Activated CD4-positive, alpha-beta memory T cell treated with anti-CD3 and anti-CD28 coated beads for 36 hours (primary cell): ENCODE measurements at places on chromosomes 2 and 18. TPM values are rescaled to one million over a fixed set of nuclear protein-coding genes. Genes with fewer than 3 reads are reported as not detected.
A peak's percentile ranks its signal among the peaks of the same experiment; 100 is the strongest.

GRCh38 chr2:128631698-128632500, 313.2 kb upstream of the HS6ST1 start:
- no peak overlapping the region for H3K4me3 ChIP-seq
- H3K4me1 ChIP-seq, result no peaks in the 10 kb centered on the region
- H3K27me3 ChIP-seq, result no peaks in the 10 kb centered on the region
- no peak for DNase-seq
- no peak overlapping the region for H3K27ac ChIP-seq

DNA sequence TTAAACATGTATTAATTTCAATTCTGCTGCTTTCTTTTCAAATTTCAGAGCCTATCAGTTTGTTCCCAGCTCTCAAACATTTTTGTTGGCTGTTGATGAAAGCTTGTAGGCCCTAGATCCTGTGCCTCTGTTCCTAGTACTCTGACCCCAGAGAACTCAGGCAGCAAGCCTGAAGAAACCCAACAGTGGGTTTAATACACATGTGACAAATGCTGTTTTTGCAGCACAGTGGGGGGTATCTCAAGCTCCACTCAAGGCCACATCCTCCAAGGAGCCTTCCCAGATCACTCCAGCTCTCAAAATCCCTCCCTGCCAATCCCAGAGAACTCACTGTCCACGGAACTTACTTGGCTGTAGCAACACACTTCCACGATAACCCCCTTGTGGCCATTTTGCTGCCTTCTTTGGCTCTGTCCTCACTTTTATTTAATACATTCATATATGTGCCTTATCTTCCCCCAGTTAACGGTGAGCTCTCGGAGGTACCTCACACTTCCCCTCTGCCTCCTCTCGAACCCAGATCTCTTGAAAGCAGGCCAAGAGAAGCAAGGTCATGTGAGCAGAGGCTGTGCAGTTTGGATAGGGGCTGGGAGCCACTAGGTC, 122.4 kb downstream of the TNS1 start:
- no peak overlapping the region for H3K27ac ChIP-seq
- no peaks in the 10 kb centered on the region for H3K36me3 ChIP-seq
- H3K4me1 ChIP-seq, result no peaks in the 10 kb centered on the region
- H3K4me3 ChIP-seq, result no peak overlapping the region
- peaks cover 2% of the 10 kb centered on the region for H3K27me3 ChIP-seq

DNA sequence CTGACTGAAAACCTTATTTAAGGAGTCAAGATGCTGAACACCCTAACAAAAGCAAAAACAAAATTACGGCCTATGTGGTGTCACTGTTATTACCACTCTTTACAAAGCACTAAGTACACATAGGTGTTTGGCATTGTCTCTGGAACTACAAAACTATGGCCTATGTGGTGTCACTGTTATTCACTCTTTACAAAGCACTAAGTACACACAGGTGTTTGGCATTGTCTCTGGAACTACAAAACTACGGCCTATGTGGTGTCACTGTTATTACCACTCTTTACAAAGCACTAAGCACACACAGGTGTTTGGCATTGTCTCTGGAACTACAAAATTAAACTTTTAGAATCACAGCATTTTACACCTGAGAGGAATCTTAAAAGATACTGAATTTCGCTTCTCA, 47.4 kb downstream of the SLC35F5 start:
- no peak overlapping the region for H3K27ac ChIP-seq
- H3K4me1 ChIP-seq, result no peaks in the 10 kb centered on the region
- H3K4me3 ChIP-seq, result no peak overlapping the region
- H3K27me3 ChIP-seq, result no peaks in the 10 kb centered on the region

- DNase-seq, result no peak
- no peak overlapping the region for H3K4me3 ChIP-seq
- H3K36me3 ChIP-seq, result no peaks in the 10 kb centered on the region
- no peaks in the 10 kb centered on the region for H3K4me1 ChIP-seq
- H3K27ac ChIP-seq, result no peak overlapping the region
Measured at GRCh38 chr2:106830191-106830590, 55.8 kb downstream of the ST6GAL2 start.

DNA sequence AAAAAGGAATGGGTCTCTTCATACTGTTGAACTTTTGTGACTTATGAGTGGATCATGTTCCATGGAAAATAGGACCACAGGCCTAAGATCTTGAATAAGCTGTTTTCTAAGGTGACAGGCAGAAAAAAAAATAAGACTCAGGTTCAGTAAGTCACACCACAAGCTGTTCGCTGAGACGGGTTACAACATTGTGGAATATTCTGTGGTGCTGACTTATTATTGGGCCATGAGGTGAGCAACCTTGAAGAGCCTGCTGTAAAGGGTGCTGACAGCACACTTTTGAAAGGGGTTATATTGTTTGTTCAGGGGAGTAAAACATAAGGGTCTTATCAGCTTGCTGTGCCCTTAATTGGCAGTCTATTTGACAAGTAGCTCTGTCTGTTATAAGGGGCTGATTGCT, 439.8 kb upstream of the SLC14A2 start:
- no peaks in the 10 kb centered on the region for H3K4me1 ChIP-seq
- H3K36me3 ChIP-seq, result no peaks in the 10 kb centered on the region
- H3K27me3 ChIP-seq, result peaks cover 4% of the 10 kb centered on the region
- no peak overlapping the region for H3K27ac ChIP-seq
- DNase-seq, result no peak
- H3K4me3 ChIP-seq, result no peak overlapping the region

- no peak for DNase-seq
- H3K4me3 ChIP-seq, result no peak overlapping the region
- no peaks in the 10 kb centered on the region for H3K36me3 ChIP-seq
- no peaks in the 10 kb centered on the region for H3K4me1 ChIP-seq
- no peak overlapping the region for H3K27ac ChIP-seq
- peaks cover 3% of the 10 kb centered on the region for H3K27me3 ChIP-seq
Measured at GRCh38 chr2:5723791-5724735, 31.9 kb downstream of the SOX11 start.

- peaks cover 7% of the 10 kb centered on the region for H3K4me1 ChIP-seq
- no peak overlapping the region for H3K4me3 ChIP-seq
- H3K27ac ChIP-seq, result no peak overlapping the region
- DNase-seq, result no peak
- H3K36me3 ChIP-seq, result peaks cover 22% of the 10 kb centered on the region
Measured at GRCh38 chr2:168053676-168054075, 193.7 kb downstream of the STK39 start.

DNA sequence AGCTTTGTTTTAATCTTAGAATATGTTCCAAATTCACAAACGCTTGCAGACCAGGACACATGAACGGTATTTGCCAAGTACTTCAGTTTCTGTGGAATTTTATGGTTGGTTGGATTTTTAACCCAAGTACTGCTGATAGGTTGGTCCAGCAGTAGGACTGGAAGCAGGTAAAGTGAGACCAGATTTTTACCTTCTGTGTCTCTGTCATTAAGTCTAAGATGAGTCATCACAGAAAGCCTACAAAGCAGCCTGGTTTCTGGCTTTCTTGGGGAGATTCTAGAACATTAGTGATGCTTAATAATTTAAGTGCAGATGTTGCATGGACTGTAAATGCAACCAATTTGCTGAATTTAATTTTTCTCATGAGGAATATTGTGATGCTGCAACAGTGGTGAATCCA, 100.5 kb downstream of the SCG2 start:
- no peak for DNase-seq
- H3K27me3 ChIP-seq, result no peaks in the 10 kb centered on the region
- no peaks in the 10 kb centered on the region for H3K36me3 ChIP-seq
- no peak overlapping the region for H3K27ac ChIP-seq
- H3K4me1 ChIP-seq, result no peaks in the 10 kb centered on the region

- no peaks in the 10 kb centered on the region for H3K4me1 ChIP-seq
- no peaks in the 10 kb centered on the region for H3K36me3 ChIP-seq
- no peak overlapping the region for H3K27ac ChIP-seq
- no peak for DNase-seq
- H3K4me3 ChIP-seq, result no peak overlapping the region
Measured at GRCh38 chr2:149625671-149626070, 38.1 kb upstream of the MMADHC start.

The OR6B2 gene
- not detected for total RNA-seq

GRCh38 chr2:20576598-20577115, 74.2 kb downstream of the HS1BP3 start:
- no peaks in the 10 kb centered on the region for H3K27me3 ChIP-seq
- peak; percentile 55 for DNase-seq
- H3K4me1 ChIP-seq, result peaks cover 32% of the 10 kb centered on the region

- no peaks in the 10 kb centered on the region for H3K4me1 ChIP-seq
- no peak overlapping the region for H3K4me3 ChIP-seq
- no peak overlapping the region for H3K27ac ChIP-seq
- H3K27me3 ChIP-seq, result no peaks in the 10 kb centered on the region
Measured at GRCh38 chr2:40226637-40227036, 225.3 kb downstream of the SLC8A1 start.

- no peaks in the 10 kb centered on the region for H3K27me3 ChIP-seq
- H3K36me3 ChIP-seq, result no peaks in the 10 kb centered on the region
- DNase-seq, result no peak
Measured at GRCh38 chr2:227862227-227862740, 9.1 kb upstream of the DAW1 start.
